ENCODE measurements at places on chromosomes 13 and 19.

DNA sequence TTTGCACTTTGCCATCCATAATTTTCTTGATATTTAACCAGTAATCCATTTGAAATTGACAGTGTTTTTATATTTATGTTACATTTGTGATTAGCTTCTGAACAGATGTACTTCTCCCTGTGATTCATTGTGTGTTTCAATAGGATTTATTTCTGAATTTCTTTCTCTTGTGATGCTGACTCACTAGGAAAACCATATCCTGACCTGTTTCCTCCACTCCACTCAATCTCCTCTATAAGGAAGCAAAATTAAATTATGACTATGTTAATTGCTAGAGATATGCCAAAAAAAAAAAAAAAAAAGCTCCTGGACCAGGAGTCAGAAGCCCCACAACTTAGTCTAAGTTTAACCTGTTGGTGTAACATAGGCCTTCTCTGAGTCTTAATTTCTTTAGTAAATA lies 614.6 kb upstream of the SPRY2 start:
- DNase-seq = no peak

DNA sequence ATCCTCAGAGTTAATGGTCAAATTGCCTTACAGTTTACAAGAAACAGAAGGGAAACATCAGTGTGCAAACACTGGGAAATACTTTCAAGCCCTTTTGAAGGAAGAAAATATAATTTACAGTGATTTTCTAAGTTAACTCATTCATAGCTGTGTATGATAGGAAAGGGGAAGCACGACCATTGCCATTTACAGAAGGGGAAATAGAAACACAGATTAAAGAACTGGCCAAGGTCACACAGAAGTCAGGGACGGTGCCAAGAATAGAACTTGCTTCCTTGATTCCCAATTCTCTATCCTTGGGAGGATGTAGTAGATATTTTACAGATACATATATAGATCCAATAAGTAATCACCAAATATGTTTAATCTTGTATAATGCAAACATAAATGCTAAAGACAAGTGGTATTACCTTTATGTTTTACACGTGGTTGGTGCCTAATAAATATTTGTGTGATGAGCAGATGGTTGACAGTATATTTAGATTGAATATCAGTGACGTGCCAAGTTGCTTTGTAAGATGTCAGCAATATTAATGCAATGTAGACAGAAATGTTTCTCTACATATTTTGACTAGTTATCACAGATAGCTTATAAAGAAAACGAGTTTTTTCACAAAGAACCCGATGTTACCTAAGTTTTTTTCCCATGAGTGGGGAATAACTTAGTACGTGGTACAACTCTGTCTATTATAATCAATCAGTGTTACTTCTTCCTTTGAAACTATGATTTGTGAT lies 73.1 kb downstream of the FLT1 start:
- DNase-seq = no peak

DNA sequence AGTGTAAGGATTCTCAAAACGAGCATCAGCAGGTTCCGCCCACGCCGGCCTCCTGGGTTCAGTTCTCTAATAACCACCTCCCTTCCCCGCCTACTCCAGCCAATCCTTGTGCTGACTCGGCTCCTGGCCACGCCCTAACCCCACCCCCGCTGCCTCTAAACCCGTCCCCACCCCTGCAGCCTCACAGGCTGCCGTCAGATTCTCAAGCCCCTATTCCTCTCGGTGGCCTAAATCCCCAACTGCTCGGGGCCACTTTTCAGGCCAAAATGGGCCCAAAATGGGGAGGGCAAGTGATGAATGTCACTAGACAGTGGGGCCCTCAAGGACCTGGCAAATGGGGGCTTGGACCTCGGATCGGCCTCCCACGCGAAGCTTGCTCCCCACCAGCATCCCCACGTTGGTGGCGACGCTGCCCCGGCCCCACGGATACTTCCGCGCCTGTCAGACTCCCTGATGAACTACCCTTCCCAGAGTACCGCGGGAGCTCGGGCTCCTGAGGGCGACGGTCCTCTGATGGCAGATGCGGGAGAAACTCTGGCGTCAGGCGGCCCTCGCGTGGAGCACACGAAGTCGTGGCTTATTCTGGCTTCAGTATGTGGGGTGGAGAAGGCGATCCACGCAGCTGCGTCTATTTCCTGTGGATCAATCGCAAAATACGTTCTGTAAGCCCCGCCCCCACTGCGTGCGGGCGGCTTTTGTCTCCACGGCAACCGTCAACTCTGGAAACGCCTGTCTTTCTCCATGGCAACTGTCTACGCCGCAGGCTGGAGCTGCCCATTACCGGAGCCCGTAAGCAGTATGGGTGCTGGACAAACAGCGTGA lies 24.8 kb downstream of the ZNF473 start:
- peak; percentile 54 for DNase-seq

GRCh38 chr13:68174893-68175292 lies 944.8 kb upstream of the PCDH9 start:
- no peak for DNase-seq

GRCh38 chr19:49114630-49115363 lies 627 bp downstream of the LIN7B start:
- no peak for DNase-seq

- peak; percentile 14 for DNase-seq
These were observed 305.1 kb downstream of the ITGBL1 start for GRCh38 chr13:101757446-101758039.

GRCh38 chr19:48873476-48874302 lies 1.5 kb downstream of the PPP1R15A start:
- DNase-seq = no peak

- DNase-seq = no peak
These were observed 7.5 kb upstream of the TPM4 start for GRCh38 chr19:16068696-16069259.

DNA sequence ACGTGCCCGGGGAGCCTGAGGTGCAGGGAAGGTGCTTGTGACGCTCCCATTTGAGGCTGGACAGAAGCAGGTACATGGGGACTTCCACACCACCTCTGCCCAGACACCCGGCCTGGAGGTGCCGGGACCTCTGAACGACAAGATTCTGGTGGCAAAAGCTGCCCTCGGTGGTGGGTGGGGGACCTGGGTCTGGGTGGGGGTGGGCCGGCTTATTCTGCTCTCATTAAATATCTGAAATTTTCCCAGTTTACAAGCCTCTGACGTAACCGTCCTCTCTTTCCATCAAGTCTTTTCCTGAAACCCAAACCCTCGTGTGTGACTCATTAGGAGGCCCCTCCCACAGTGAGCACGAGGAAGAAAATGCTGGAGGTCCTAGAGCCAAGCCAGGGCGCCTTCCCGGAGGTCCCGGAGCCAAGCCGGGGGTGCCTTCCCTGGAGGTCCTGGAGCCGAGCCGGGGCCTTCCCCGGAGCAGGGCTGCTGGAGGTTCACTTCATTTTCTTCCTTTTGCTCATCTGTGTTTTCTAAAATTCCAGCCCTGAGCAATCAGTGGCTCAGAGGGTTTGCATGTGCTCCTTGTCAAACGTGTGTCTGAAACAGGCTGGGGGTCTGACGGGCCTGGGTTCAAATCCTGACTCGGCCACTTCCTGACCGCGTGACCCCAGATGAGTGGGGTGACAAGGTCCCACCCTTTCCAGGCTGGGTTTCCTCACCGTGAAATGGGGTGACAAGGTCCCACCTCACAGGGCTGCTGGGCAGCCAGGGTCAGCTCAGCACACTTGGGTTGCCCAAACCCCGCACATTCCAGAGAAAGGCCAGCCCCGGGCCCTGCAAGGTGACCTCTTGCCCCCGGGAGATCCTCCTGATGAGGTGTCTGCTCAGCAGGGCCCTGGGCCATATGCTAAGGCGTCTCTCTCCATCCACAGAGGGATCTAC lies 10.0 kb downstream of the CFD start:
- peak; percentile 79 for DNase-seq

GRCh38 chr13:105033999-105034398 lies 1501.5 kb downstream of the EFNB2 start:
- DNase-seq = no peak

- no peak for DNase-seq
These were observed 19.7 kb upstream of the JUND start for GRCh38 chr19:18300930-18301717.

DNA sequence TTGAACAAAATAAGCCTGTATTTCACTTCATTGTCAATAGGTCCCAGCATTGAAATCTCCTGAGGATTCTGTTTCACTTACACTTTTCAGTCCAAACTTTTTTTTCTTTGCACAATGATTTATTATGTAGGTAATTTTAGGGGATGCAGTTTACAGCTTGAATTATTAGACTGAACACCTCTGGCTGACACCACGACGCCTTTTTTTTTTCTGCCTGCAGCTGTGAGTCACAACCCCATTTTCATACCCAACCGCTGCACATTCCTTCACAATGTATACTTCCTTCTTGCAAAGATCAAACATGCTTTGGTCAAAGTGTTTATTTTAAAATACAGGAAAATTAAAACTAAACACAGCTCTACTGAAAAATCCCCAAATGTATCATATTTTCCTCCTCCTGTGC lies 11.4 kb downstream of the ZIC2 start:
- no peak for DNase-seq

GRCh38 chr19:37519890-37520289 lies 13.2 kb downstream of the ZNF793 start:
- no peak for DNase-seq

DNA sequence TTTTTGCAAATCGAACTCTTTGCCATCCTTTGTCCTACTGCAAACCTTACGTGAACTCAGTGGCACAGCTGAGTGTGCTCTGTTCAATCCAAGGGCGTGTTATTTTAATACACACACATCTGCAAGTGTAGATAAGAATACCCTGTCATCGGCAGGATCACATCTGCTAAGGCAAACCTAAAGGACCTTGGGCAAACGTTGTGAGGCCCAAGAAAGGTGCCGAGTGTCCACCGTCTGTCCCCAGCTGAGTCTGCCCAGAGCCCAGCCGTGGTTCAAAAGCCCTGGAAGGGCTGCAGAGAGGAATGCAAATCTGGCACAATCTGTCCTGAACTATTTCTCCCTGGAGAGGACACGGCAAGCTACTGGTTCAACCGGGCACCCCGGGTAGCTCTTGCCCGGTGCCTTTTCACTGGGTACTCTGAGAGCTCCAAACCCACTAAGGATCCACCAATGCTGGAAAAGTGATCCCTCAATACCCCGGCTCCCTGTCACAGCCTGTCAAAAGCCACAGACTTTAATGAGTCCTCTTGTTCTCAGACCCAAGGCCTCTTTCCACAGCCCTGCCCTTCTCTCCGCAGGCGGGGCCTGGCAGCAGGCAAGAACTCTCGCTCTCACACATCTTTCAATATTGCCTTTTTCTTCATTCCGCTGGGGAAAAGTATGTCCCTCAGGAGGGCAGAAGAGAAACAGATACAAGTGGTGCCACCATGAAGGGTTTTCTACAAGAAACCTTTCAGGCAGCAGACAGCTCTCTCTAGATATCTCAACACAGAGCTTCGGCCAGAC lies 17.0 kb downstream of the SLC7A1 start:
- no peak for DNase-seq

- DNase-seq = no peak
These were observed 193.1 kb downstream of the ZIC5 start for GRCh38 chr13:99778500-99778899.

DNA sequence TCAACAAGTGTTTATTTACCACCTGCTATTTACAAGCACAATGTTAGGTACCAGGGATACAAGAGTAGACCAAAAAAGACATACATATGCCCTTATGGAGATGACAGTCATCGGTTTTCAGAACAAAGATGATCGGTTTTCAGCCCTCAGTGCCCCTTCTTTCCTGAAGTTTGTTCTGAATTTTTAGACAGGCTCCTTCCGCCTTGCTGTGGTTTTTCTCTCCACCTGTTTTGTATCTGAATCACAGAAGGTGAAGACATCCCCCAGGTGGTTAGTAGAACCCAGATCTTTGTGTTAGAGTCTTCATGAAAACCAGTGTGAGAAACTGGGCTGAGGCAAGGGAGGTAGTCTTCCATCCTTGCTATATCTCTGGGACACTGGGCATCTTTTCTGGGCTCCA lies 23.5 kb downstream of the ACTL9 start:
- DNase-seq = no peak

- DNase-seq = no peak
These were observed 6.6 kb upstream of the DAPK3 start for GRCh38 chr19:3977242-3978143.

DNA sequence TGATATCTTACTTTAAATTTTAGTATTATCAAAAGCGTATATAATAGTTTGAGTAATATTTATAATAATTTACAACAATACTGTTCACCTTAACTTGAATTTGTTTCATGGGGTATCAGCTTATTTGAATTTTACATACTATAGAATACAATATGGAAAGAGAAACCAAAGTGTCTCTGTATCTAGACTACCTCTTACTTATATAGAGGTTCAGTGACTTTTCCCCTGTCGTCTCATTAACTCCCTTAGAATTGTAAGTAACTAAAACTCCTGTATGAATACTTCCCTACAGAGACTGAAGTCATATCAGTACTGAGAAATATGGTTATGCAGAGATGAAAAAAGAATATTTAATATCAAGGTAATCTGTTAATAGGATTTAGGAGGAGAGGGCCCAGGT lies 26.8 kb downstream of the COG6 start:
- DNase-seq = no peak

GRCh38 chr13:62057286-62057685 lies 641.6 kb upstream of the PCDH20 start:
- no peak for DNase-seq

- DNase-seq = peak; percentile 53
These were observed 11.5 kb downstream of the APLP1 start for GRCh38 chr19:35879770-35880317.

DNA sequence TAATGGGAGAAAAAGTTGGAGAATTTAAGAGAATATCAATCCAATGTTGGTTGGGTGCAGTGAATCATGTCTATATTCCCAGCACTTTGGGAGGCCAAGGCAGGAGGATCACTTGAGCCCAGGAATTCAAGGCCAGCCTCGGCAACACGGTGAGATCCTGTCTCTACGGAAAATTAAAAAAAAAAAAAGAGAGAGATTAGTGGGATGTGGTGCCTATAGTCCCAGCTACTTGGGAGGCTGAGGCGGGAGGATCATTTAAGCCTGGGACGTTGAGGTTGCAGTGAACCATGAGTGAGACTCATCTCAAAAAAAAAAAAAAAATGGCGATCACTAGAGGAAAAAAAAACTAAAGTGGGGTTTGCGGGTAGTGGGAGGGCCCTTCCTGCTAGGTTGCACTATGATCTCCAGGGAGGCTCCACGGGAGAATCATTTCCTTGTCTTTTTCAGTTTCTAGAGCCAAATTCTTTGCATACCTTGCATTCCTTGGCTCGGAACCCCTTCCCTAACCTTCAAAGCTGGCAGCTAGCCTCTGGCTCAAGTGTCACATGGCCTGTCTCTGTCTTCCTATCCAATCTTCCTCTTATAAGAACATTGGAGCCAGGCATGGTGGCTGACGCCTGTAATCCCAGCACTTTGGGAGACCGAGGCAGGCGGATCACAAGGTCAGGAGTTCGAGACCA lies 5.8 kb upstream of the ERCC2 start:
- peak; percentile 91 for DNase-seq

- DNase-seq = no peak
These were observed 660.4 kb upstream of the KLF12 start for GRCh38 chr13:74794582-74794981.

- no peak for DNase-seq
These were observed 621.9 kb upstream of the SPRY2 start for GRCh38 chr13:80962855-80963254.
